Panc1 (cell line): ENCODE measurements at places on chromosomes 4 and X.

DNA sequence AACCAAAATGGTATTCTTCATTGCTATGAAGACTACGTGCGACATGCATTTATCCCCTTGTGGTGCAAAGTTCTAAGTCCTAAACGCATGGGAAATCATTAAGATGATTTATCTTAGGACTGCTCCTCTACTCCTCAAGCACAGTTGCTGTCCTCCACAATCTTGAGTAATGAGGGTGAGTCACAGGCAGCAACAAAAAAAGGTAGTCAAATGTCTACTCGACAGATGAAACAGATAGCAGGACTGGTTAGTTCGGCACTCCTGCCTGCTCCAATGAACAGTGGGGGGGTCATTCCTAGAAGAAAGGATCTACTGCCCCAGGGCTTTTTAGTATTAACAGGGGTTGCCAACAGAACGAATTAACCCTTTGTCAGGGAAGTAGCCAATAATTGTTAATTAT, 233.7 kb upstream of the FGF13 start:
- no peak for DNase-seq

DNA sequence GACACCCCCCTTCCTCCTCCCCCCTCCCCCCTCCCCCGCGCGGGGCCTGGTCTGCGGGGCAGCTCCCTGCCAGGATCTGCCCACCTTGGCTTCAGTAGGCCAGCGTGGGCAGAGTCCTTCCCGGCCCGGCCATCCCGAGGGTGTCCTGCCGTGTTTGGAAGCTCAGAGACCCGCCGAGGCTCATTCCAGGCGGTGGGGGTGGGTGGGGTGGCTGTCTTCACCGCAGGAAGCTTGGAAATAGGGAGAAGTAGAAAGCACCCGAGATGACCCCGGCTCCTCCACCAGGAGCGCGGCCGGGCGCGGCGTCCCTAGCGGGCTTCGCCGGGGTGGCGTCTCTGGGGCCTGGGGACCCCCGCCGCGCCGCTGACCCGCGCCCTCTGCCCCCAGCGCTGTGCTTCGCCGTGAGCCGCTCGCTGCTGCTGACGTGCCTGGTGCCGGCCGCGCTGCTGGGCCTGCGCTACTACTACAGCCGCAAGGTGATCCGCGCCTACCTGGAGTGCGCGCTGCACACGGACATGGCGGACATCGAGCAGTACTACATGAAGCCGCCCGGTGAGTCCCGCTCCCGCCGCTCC, 1.6 kb downstream of the NAT8L start:
- no peak for DNase-seq

DNA sequence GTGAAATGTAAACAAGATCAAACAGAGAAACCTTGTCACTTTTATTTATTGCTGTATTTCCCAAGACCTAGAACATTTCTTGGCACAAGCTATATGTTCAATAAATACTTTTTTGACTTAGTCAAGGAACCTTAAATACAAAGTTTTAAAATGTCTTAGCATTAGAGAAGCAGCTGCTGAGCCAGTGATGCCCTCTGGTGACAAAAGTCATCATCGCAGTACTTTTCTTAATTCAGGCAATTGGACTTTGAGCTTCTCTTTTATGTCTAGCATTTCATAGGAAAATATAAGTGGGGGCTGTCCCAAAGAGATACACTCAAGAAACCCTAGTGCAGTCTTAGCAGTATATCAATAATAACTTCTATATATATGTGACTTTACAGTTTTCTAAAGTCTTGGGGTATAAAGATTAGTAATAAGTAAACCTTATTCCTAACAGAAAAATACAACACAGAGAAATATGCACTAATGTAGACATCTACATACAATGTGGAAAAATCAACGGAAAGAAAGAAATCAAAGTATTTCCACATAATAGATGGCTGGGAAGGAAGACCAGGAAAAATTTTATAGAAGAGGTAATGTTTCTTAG, 118.4 kb downstream of the DTHD1 start:
- DNase-seq = peak; percentile 15

DNA sequence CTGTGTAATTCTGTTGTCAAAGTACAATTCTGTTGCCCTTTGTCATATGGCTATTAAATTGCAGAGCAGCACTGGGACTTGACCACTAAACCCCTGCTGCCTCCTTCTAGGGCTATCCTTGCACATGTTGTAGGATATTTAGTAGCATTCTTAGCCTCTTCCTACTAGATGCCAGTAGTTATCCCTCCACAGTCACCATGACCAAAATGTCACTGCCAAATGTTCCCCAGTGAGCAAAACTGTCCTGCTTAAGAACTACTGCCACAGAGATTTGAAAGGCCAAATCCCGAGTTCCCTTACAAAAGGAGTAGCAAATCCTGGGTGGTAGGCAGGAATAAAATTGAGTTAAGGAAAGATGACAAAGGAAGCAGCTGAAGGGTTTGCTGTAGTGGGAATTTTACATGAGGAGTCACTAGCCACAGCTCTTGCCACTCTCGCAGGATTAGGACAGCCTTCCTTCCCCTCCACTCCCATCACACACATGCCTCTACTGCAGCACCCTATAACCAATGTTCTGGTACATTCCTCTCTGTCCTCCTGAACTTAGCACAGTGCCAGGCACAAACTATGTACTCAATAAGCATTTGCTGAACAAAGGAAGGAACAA, 8.4 kb downstream of the APBB2 start:
- DNase-seq = no peak

DNA sequence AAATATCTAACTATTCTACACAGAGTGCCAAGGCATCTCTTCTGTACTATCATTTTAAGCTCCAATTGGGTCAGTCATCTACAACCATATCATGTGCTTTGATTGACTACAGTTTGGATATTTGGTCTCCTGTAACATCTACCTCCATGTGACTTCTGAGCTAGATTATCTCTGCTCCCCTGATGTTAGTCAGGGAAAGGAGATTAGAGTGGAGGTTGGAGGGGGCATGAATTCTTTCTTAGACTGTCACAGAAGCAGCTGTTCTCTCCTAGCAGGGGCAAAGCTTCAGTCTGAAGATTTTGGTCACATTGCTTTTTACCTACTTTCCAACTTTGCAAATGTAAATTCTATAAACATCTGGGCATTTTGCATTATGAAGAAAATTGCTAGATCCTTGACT, 62.6 kb upstream of the C4orf54 start:
- no peak for DNase-seq

DNA sequence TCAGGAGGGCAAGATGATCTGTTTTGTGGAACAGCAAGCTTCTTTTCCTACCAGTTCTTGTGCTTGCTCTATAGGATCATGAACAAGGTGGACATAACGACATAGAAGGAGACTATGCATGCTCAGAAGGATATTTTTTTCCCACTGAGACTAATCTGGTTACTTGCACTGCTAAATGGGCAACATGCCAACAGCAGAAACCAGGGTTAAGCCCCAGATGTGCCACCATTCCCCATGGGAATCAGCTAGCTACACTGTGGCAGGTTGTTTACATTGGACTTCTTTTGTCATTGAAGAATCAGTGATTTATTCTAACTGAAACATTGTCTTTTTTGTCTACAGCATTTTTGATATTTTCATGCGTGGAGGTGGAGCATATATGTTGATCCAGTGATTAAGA, 165.6 kb downstream of the C4orf33 start:
- no peak for DNase-seq

DNA sequence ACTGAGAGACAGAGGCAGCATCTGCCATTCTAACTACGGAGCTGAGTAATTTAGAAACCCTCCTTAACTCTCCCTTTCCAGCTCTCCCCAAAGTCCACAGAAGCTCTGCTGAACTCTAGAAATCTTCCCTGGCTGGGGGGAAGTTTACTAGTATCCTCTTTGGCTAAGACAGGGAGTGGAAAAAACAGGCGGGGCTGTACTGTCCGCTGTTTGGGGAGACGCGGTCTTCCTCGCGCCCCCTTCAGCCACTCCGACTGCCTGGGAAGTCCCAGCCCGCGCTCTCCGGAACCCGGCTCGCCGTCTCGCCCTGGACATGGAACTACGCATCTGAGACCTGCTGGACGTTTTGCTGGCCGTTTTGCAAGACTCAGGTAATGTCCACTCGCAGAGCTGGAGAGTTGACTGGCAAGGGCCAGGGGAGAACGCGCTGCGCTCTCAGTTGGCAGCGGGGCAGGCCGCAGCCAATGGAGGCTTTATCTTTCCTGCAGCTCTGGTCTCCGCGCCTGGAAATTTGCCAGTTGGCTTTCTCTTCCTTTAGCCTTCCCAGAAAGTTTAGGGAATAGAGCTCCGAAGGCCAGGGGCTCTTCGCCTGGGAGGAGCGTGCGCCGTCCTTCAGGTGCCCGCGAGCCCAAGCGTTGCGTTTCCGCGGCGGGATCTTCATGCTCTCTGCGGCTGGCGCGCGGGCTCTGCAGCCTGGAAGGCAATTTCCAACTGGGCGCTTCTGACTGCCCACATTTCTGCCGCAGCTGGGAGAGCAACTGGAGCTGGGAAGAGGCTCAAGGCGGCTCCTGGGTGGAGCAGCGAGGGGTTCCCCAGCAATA, 892 bp downstream of the IL1RAPL2 start:
- DNase-seq = no peak

GRCh38 chrX:25527596-25527995, 511.8 kb upstream of the ARX start:
- no peak for DNase-seq

- no peak for DNase-seq
These were observed 120.5 kb upstream of the WDR1 start for GRCh38 chr4:10237131-10237530.

GRCh38 chrX:30085571-30085970, 129.8 kb upstream of the MAGEB2 start:
- no peak for DNase-seq

GRCh38 chr4:110486256-110486655, 10.3 kb downstream of the ENPEP start:
- DNase-seq = no peak

GRCh38 chrX:20711366-20711765, 444.7 kb upstream of the RPS6KA3 start:
- no peak for DNase-seq

GRCh38 chr4:31366041-31366440, 645.9 kb downstream of the PCDH7 start:
- DNase-seq = no peak

GRCh38 chr4:80726471-80726870, 304.0 kb upstream of the BMP3 start:
- no peak for DNase-seq

DNA sequence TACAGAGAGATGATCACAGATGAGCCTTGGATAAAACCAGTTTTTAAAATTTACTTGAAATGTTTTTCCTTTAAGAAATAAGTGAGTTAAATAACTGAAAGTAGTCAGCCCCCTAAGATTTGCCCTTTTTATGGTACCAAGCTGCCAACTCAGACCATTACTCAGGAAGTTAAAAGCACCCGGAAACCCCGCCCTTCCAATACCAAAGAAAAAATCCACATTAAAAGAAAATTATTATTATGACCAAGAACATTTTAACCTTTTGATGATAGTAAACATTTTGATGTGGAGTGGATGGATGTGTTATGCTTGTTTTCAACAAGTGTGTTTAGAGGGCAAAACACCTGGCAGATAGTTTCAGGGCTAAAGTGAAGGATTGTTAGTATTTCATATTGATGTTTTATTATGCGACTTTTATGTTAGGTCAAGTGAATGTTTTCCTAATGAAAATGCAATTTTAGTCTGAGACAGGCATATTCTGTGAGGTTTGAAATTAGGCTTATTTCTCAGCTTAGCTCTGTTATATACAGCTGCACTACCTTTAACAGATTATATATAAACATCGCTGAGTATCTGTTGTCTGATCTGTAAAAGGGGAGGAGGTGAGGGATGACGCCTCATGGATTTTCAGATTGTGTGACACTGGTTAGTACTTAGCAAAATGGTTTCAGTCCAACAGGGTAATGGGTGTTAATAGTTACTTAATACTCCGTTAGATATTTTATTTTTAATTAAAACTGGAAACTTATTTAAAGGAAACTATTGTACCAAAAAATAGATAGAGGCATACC, 89.0 kb downstream of the KDM6A start:
- DNase-seq = no peak

DNA sequence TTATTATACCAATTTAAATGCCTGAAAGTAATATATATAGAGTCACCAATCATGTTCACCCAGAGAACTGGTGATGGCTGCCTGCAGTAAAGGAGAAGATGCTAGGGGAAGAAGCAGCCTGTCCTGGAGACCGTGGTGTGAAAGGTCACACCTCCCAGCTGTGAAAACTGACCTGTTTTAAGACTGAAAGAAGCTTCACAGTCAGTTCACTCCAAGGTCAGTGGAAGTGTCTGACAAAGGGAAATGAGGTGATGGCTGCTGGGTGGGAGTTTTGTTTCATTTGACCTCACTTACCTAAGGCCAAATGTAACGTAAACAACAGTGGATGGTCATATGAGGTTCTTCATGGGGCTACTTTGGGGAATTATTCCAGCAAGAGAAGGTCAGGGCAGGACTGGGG, 352.1 kb upstream of the GATB start:
- no peak for DNase-seq

DNA sequence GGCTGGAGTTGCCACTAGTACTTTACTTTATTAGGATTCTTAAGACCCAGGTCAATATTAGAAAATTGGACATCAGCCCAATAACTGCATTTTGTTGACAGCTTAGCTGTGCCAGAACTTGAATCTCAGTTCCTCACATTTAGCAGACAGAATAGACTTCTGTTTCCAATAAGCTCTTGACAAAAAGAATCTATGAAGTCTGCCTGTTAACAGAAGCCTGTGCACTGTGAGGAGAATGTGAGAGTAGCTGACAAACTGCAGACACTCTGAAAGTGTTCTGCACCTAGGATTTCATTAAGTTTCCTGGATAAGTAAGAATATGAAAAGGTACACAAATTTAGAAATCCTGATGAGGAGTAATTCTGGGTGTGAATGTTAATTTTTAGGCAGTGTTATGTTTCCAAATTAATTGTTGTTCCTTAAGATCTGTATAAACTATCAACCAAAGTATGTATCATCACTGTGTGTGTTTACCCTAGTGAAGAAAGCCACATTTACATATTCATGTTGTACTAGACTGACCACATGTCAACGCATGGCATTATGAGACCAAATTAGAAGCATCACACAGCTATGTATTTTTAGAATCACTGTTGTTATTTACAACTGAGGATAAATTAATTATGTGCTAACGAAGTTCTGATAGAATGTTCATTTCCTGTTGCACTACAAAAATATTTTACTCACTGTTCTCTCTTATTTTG, 756.4 kb upstream of the IGFBP7 start:
- no peak for DNase-seq

DNA sequence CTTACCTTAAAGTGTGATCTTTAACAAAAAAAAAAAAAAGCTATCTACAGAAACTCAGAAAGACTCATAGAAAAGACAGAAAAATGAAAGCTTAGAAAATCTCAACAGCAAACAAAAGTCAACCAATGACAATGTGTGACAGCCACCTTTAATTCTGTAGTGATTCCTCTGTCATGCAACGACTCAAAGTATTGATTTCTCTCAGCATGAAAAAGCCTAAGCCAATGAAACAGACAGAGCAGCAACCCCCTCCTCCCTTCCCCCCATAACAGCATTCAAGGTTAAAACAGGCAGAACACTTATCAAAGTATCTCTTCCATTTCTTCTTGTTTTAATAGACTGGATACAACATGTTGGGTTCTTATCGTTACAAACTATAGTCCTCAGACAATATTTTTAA, 112.5 kb downstream of the MAB21L2 start:
- no peak for DNase-seq

DNA sequence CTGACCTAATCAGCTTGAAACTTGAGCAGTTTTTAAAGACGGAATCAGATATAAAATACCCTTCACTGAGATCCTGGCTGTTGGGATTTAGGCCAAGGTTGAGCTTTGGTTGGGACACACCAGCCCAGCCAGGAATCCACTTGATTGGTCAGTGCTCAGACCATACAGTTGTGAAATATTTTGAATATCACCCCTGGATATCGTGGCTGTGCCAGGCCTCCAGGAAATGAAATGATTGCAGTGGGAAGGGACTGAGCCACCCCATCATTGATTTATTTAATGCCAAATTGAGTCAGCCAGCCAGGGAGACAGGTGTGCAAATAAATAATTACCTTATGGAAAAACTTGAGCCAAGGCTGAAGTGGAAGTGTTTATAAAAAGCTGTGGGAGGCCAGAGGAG, 128.4 kb upstream of the SCML1 start:
- DNase-seq = no peak
